Activated CD4-positive, alpha-beta T cell treated with anti-CD3 and anti-CD28 coated beads for 24 hours (primary cell): ENCODE measurements at places on chromosomes 12 and 14.

- no peak for DNase-seq
Observed at GRCh38 chr12:111673503-111673902, 12.3 kb downstream of the BRAP start.

DNA sequence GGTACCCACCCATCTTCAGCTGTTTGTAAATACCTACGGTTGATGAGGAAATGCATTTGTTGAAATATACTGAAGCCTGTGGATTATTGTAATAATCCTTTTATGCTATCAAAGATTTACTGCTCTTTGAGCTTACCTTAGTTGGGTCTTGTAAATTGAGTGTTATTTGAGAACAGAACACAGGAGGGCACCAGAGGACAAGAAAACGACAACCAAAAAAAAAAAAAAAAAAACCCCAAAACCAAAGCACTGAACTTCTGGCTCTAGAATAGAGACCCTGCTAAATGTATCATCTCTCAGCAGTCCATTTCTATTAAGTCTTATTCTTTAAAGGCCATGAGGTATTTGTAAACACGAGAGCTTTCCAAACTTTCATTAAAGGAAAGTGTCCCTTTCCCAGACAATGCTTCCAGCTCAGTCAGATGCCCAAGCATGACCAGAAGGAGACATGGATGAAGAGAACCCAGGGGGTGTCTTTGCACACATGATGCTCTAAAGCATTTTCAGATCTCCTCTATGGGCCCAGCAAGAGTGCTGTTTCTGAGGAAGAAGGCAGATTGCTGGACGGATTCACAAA lies 763.9 kb downstream of the NRXN3 start:
- DNase-seq: no peak

DNA sequence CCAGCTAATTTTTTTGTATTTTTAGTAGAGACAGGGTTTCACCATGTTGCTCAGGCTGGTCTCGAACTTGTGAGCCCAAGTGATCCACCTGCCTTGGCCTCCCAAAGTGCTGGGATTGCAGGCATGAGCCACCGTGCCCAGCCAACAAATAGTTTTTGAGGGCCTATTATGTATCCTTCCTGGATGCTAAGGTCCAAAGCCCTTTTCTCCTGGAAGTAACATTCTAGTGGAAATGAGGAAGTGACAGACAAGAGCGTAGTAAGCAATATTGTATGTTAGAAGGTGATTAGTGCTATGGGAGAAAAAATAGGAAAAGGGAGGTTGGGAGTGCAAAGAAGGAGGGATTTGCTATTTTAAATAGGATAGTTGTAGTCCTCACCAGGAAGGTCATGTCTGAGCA lies 9.0 kb upstream of the CGRRF1 start:
- no peak for DNase-seq

DNA sequence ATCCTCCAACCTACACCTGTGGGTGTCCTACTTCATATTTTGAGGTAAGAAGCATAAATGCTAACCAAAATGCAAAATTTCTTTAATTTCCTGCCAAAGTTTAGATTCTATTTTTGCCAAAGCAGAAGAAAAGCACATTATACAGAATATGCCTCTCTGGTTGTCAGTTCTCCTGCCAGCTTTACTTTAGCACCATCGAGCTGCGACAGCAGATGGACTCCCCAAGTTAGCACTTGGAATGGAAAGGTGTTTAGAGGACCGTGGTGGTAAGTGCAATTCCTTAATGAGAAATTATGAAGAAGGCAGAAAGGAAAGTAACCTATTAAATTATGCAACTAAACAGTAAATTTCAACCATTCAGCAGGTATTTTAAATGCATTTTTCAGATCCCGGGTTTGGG lies 326.6 kb downstream of the RERGL start:
- DNase-seq: no peak

- DNase-seq: no peak
Observed at GRCh38 chr12:49540229-49541139, 1.7 kb downstream of the KCNH3 start.

DNA sequence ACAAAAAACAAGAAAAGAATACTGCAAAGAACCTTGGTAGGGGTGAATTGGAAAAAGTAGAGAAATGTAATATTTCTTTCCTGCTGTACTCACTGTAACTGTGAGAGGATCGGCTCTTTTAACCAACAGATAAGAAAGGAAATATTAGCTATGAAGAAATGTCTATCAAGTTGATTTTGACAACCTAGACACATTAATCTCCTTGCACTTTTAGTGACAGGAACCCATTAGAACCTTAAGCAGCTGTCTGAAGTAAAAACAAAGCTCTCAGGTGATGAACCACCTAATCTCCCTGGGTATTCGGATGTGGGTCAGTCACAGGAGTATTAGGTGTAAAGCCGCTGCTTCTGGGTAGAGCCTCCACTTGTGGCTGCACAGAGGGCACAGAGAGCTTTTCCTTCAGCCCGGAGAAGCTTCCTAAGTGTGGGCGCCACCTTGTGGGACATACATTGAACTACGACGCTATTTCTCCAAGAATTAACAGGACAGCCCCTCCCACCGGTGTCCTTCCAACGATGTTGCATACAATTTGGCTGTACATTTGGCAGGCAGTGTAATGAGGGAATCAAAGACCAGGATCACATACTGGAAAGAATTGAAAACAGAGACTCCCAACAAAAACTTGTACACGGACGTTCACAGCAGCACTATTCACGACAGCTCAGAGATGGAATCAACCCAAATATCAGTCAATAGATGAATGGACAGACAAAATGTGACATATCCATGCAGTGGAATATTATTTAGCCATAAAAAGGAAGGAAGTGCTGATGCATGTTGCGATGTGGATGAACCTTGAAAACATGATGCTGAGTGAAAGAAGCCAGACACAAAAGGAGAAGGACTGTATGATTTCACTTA lies 28.9 kb upstream of the MAPKAPK5 start:
- DNase-seq: peak; percentile 45

- DNase-seq: no peak
Observed at GRCh38 chr12:127191129-127191528, 1075.8 kb upstream of the TMEM132C start.

- DNase-seq: no peak
Observed at GRCh38 chr12:740921-741320, 11.5 kb upstream of the WNK1 start.

GRCh38 chr12:87513536-87514280 lies 515.5 kb downstream of the C12orf50 start:
- DNase-seq: no peak

DNA sequence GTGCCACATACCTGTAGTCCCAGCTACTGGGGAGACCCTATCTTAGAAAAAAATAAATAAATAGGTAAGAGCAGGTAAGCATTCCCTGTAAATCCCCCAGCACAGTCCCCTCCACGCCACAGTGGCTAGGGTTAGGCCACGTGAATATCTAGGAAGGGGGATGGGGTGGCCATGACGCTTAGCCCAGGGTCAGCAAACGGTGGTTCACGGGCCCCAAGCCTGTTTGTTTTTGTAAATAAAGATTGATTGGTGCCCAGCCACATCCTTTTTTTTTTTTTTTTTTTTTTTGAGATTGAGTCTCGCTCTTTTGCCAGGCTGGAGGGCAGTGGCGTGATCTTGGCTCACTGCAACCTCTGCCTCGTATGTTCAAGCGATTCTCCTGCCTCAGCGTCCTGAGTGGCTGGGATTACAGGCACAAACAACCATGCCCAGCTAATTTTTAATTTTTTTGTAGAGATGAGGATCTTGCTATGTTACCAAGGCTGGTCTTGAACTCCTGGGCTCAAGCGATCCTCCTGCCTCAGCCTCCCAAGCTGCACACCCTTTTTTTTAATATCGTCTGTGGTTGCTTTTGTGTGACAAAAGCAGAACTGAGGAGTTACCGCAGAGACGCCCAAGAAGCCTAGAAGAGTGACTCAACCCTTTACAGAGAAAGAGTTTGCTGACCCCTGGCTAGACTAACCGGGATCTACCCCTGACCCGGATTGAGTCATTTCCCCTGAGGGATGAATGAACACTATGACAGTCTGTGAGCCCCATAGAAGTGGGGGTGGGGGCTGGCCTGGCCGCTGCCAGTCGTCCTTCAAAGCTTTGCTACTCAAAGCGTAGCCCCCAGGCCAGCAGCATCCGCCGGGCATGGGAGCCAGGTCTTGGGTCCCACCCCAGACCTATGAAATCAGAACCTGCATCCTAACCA lies 113.7 kb upstream of the NCOR2 start:
- DNase-seq: no peak

GRCh38 chr14:102178806-102179205 lies 39.1 kb downstream of the WDR20 start:
- DNase-seq: no peak

GRCh38 chr14:28949503-28949902 lies 182.9 kb downstream of the FOXG1 start:
- no peak for DNase-seq

GRCh38 chr14:64734990-64735389 lies 30.8 kb downstream of the PLEKHG3 start:
- DNase-seq: no peak

DNA sequence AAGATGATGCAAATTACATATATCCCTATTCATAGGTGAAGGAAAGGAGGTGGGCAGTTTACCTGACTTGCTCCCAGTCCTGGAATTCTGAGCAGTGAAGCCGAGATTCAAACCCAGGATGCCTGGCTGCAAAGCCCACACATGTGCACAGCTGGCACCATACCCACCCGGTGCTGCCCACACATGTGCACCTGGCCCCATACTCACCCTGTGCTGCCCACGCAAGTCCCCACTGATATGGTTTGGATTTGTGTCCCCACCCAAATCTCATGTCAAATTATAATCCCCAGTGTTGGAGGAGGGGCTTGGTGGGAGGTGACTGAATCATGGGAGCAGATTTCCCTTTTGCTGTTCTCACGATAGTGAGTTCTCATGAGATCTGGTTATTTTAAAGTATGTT lies 179.2 kb upstream of the C14orf180 start:
- no peak for DNase-seq

- DNase-seq: no peak
Observed at GRCh38 chr14:92644970-92645515, 103.4 kb downstream of the LGMN start.

DNA sequence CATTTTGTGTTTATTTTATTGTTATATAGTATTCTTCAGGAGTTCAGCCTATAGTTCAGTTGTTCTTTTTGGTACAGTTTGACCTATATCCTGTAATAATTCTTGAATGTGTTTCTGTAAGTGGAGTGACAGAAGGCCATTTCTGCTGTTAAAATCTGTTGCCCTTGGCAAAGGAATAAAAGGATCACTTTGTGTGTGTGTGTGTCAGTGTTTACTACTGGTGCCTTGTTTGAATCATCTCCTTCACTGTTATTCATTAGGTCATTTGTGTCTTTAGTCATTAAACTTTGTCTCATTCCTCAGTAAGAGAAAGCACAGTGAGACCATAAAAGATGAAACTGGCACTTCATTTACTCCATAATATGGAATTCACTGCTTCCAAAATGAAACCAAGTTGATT lies 130.7 kb downstream of the TMTC2 start:
- DNase-seq: no peak

DNA sequence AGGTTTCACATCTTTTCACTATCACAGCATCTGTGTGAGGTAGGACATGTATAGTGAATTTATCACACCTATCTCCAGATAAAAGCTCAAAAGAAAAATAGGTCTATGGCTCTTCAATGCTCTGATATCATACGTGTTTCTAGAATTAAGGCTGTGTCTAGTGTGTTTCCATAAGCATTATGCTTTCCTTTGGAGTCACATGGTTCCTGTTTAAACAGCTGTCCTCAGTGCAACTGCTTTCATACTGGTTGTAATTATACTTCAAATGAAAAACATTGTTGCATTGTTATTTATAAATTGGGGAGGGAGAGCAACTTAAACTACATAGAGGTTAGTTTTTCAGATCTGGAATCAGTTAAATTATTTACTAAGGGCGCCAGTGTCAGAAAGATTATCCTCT lies 151.6 kb downstream of the SYT1 start:
- DNase-seq: no peak

GRCh38 chr14:50260511-50260910 lies 29.1 kb upstream of the SOS2 start:
- DNase-seq: no peak

DNA sequence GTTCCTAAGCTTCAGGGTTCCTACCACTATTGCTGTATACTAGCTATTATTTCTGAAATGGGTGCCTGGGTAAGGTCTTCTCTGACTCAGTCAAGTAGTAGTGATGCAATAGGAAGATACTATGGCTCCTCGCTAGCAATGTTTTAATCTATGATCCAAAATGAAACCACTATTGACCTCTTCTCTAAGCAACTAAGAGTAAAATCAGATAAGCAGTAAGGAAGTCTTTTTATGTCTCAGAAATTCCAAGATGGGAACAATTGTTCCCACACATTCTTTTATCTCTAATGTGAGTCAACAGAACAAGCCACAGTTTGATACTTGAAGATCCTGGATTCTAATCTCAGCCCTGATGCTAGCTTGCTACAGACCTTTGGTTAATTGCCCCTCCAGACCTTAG lies 45.1 kb downstream of the AREL1 start:
- no peak for DNase-seq

- no peak for DNase-seq
Observed at GRCh38 chr12:69500631-69501030, 30.4 kb downstream of the FRS2 start.

GRCh38 chr14:51395361-51395849 lies 155.4 kb downstream of the TMX1 start:
- DNase-seq: no peak

DNA sequence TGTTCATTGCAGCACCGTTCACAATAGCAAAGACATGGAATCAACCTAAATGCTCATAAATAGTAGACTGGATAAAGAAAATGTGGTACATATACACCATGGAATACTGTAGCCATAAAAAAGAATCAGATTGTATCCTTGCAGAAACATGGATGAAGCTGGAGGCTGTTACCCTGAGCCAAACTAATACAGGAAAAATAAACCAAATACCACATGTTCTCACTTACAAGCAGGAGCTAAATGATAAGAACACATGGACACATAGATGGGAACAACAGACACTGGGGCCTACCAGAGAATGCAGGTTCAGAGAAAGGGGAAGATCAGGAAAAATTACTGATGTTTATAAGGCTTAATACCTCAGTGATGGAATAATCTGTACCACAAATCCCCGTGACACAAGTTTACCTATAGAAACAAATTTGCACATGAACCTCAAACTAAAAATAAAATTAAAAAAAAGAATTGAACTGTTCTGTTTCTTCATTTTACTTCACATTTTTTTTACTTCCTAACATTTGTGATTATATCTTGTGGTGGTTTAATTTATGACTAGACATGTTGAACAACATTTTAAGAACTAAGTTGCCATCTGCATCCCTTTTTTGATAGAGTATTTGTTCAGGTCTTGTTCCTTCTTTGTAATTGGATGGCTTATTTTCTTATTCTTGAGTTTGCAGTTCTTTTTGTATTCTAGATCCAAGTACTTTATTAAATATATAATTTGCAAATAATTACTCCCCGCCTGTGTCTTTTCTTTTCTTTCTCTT lies 835.2 kb downstream of the FSCB start:
- no peak for DNase-seq

DNA sequence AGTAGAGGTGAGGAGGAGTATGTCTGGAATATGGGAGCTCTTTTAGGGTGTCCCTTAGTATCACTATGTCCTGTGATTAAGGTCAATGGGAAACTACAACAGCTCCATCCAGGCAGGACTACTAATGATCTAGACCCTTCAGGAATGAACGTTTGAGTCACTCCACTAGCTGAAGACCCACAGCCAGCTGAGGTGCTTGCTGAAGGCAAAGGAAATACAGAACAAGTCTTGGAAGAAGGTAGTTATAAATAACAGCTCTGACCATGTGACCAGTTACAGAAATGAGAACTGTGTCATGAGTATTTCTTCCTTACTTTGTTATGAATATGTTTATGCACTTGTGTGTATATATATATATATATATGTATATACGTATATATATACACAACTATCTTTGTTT lies 40.5 kb upstream of the USP44 start:
- DNase-seq: no peak
